ENCODE measurements at places on chromosomes 1 and 21.

DNA sequence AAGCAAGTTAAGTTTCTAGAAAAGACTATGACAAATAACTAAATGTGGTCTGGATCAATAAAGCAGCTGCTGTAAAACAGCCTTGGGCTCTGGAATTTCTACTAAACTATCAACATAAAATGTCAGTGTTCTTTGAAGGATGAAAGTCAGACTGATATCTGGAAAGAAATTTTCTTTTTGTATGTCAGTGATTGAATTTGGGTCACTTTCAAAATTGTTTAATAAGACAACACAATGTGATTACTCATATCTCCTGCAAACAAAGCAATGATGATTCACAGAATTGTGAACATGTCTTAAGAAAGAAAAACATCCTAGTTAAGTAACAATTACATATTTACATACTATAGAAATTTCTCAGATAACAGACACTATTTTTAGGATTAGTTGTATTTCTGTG is 826.4 kb downstream of the PLA2G4A start:
- no peak for DNase-seq

GRCh38 chr21:45421071-45421845 is 16.3 kb downstream of the COL18A1 start:
- no peak for DNase-seq

- DNase-seq, result no peak
Observed at GRCh38 chr1:205441716-205442050, 14.2 kb downstream of the BLACAT1 start.

DNA sequence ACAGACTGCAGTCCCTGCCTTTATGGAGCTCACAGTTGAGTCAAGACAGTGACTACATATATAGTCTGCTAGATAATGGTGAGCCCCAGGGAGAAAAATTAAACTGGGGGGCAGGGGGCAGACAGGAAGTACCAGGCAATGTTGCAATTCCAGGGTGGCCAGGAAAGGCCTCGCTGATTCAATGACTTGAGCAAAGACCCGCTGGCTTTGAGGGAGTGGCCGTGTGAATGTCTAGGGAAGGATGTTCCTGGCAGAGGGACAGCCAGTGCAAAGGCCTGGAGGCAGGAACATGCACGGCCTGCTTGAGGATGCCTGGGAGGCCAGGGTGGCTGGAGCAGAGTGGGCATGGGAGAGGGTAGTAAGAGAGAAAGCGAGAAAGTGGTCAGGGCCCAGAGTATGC is 23.0 kb upstream of the EPHA8 start:
- no peak for DNase-seq

GRCh38 chr1:39332291-39332690 is 127.8 kb downstream of the MACF1 start:
- no peak for DNase-seq

DNA sequence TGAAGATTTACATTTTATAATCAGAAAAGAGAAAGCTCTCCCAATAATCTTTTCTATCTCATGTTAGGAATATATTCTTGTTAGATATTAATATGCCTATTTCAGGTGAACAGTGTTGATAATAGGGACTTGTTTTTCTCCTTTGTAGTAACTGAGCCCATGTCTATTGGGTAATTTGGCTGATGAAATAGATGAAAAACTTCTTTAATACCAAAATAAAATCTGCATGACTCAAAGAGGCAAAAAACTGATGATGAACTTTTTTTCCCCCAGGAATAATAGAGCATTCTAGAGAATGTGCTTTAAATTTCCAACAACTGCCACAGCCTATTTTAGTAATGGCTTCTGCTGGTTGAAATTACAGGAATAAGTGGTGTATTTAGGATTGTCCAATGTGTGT is 178.9 kb upstream of the GREM2 start:
- DNase-seq, result no peak

DNA sequence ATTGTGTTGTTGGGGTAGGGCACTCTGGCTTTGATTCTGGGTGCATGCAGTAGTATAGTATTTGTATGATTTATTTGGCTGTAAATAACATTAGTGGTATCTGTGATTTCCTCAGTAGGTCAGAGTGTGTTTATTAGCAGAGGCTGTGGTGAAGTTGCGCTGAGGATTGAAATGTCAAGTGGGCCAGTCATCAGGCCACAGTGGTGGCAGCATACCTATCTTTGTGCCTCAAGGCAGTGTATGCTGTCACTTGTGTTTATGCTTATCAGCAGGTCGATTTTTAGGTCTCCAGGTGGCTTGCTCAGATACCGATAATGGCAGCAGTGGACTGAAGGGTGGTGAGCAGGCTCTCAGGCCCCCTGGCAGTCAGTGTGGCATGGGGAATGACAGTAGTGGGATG is 11.3 kb downstream of the LY9 start:
- no peak for DNase-seq

DNA sequence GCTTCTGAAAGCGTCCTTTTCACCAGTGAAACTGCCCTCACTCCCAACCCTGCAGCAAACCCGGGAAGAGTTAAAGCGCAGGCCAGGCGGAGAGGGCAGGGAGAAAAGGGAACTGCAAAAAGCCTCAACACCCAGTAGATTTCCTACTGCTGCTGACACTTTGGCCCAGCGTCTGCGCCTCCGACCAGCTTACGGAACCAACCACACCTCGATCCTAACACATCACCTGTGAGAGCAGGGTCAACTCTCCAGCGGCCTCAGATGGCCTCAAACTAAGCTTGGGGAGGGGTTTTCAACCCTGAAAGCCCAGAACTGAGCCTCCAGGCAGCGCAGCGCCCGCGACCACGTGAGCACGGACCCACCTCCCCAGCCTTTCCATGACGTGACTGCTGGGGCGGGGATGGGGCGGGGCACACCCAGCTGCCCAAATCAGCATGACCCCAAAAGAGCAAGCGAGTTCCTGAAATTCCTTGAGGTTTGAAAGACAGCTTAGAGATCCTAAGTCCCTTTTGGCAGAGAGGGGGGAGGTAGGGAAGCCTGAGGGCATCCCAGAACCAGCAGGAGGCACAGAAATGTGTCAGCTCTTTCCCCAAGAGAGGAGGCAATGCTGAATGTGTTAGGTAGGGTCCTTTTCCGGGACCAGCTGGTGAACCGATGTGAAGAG is 59.1 kb downstream of the ITPKB start:
- peak; percentile 71 for DNase-seq

GRCh38 chr1:117161887-117162286 is 40.3 kb upstream of the TRIM45 start:
- no peak for DNase-seq

GRCh38 chr21:31553926-31554325 is 105.6 kb upstream of the SOD1 start:
- DNase-seq, result no peak

DNA sequence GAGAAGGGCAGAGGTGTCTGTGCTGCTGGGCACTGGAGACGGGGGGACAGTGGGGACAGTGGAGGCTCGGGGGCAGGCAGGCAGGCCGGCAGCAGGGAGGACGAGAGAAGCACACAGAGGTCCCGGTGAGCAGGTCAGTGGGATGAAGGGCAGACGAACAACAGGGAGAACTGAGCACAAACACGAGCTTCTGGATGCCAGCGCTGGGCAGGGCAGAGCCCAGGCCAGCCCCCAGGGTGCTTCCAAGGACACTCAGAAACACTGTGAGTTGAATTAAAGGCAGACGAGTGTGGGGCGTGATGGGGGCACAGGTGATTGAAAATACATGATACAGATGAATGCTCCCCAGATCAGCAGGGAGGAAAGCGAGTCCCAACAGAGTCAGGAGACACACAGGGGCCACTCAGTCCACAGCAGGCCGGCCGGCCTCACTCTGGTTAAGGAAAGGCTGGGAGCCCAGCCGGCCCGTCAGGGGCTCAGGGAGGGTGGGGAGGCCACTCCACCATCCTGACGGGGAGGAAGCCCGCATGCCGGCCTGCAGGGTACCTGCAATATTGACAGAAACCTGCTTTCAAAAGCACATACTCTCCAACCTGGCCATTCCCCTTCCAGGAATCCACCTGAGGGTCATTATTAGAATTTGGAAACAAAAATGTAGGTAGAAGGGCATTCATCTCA is 14.1 kb downstream of the SLC19A1 start:
- DNase-seq, result no peak

DNA sequence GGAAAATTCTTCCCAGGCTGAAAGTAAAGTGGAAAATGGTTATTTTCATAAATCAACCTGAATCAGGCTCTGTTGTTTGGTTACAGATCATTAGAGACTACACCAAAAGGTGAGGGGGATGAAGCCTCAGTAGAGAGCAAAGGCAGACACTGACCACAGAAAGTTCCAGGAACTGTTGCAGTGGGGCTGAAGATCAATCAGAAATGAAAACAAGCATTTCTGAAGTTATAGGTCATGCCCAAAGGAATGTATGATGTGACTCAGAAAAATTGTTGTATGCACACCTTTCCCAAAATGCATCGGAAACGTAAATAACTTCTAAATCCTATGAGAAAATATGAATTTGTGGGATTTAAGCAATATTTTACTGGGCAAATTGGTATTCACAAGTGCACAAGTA is 63.3 kb downstream of the FYB2 start:
- DNase-seq, result no peak

DNA sequence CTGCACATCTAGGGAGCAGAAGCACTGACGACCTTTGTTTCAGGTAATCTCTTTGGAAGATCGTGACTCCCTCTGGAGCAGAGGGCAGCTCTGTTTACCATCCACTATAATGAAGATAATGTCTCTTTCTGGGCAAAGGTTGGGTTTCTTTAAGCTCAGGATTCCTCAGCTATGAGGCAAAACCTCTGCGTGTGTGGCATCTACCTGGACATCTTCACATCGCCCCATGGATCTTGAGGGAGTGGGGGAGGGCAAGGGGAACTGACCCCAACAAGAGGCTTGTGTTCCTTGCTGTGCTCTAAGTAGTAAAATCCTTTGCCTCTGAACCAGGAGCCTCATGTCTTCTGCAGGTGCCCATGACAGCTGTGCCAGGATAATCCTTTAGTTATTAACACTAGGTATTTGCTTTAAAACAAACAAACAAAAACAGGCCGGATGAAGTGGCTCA is 19.6 kb downstream of the SPATA45 start:
- DNase-seq, result no peak

- no peak for DNase-seq
Observed at GRCh38 chr1:205435578-205436573, 14.0 kb upstream of the LEMD1 start.

DNA sequence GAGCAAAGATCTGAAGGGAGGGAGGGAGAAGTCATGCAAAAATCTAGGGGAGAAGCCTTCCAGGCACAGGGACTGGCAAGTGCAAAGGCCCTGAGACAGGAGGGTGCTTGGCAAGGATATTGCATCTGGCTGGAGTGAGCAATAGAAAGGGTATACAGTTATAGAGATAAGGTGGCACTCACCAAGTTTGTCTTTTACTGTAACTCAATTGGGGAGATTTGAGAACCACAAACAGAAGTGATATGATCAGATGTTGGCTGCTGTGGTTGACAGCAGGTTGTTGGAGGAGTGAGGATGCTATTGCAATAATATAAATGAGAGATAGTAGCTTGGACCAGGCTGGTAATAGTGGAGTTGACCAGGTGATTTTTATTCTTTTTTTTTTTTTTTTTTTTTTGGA is 25.6 kb downstream of the MCOLN3 start:
- DNase-seq, result no peak

- no peak for DNase-seq
Observed at GRCh38 chr1:178875936-178876335, 5.1 kb upstream of the ANGPTL1 start.

- DNase-seq, result no peak
Observed at GRCh38 chr1:25615172-25615541, 1.4 kb upstream of the MAN1C1 start.

GRCh38 chr1:88001460-88001859 is 672.8 kb downstream of the LMO4 start:
- DNase-seq, result no peak

DNA sequence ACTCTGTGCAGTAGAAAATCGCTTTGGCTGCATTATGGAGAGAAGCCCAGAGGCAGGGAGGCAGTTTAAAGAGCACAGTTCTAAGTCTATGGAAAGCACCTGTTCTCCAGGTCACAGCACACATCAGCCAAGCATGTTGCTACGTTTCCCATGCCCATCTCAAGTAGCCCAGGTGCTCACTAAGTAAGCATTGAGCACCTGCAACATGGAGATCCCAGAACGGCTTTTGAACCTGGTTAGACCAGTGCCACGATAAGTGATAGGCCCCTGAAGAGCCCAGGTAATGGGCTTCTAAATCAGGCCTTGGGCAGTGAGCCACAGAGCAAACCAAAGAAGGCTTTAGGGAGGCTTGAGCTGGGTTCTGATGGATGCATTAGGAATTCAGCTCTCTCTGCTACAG is 186.2 kb downstream of the C1orf94 start:
- DNase-seq, result no peak

GRCh38 chr1:1536019-1536937 is 4.1 kb downstream of the TMEM240 start:
- no peak for DNase-seq

DNA sequence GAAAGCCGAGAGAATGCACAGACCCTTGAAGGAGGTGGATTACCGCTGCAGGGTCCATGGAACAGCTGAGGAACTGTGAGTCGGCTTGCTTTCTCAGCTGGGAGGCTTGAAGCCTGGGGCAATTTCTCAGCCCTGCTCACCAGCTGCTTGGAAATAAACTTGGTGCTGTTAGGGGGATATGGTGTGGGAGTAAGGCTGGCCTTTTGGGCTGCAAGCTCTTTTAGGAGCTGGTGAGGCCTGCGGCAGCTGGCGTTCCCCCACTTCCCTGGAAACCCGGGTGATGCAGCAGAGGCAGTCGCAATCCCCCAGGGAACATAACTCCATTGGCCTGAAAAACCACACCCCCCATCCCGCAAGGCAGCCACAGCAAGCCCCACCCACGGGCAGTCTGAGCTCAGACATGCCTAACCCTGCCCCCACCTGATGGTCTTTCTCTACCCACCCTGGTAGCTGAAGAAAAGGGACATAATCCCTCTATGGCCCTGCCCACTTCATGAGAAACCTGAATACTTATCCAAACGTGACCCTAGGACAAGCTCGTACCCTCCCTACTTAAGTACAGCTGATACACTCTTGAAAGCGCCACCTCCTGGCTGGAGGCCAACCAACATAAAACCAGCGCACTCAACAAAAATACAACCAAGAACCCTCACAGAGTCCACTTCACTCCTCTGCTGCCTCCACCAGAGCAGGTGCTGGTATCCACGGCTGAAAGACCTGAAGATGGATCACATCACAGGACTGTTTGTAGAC is 1995.8 kb downstream of the NCAM2 start:
- no peak for DNase-seq

DNA sequence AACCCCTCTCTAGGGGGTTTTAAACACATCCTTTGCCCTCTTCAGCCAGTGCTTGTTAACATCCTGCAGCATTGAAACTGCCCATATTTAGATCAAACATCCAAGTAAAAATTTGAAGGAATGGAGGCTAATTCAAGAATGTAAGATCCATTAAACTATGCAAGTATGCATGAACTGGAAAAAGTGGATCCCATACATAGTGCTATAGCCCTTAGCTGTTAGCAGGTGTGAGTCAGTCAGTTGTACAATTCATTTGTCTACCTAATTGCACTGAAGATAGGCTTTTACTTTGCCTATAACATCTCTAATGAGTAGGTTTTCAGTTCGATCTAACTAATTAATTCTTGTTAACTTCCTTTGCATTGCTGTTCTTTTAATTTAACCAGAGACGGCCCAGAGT is 270.9 kb downstream of the LMO4 start:
- no peak for DNase-seq
